ENCODE measurements at places on chromosomes 5 and 9.
A peak's percentile ranks its signal among the peaks of the same experiment; 100 is the strongest.

DNA sequence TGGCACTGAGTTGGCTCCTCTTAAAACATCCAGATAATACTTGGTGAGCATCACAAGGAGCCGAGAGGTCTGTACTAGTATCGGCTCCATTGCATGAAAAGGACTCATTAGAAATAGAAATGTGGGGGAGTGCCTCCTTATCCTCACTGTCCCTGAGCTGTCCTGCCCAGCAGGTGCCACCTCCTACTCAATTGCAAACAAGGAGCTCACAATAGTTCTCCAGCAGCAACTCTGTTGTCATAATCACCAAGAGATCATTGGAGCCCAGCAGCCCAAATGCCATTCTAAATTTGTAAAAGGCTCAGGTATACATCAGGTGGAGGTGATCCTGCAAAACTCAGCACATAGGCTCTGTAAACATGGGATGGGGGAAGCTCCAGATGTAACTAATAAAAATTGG lies 99.1 kb downstream of the PLK2 start:
- DNase-seq: no peak

- DNase-seq: no peak
Measured at GRCh38 chr9:118269623-118270022, 565.4 kb downstream of the TLR4 start.

GRCh38 chr9:137396227-137396626 lies 26.7 kb downstream of the EXD3 start:
- peak; percentile 49 for DNase-seq

DNA sequence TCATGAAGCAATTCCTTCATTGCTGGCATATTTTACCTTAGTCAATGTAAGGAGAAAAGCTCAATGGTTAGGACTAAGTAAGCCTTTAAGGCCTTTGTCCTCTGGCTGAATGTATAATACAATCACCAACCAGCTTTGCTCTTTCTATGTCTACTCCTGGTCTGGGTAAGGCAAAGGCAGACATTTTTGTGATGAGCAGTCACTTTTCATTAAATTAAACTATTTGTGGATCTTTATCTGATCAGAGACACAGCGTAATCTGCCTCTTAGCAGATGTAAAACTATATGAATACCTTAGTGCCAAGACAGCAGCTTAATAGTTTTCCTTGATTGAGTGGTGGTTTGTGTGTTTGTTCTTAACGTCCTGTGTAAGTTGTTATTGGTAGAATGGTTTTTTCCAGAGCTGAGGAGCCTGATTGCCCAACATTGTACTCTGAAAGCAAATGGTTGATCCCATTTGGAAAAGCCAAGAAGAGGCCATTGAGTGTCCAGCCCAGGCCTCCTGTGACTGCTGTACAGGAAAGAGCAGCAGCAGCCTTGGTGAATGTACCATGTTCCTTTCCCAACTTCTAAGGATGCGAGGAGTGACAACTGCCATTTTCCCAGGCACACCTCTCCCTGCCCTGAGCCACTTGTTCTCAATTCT lies 16.5 kb upstream of the CXXC5 start:
- DNase-seq: no peak

DNA sequence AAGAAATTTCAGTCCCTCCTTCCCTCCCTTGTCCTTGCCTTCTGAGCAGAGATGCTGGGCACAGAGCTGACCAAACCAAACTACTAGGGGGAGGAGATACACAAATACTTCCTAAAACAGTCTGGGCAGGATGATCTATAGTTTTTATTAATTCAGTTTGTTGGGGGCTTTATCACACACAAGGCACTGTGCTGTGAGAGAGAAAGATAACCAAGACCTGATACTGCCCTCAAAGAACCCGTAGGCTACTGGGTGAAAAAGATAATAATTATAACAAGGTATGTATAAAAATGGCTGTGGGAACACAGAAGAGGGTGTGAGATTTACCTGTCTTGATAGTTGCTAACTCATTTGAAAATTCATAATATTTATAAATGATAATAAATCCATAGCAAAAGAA lies 354.7 kb downstream of the NDUFS4 start:
- no peak for DNase-seq
